ENCODE measurements at places on chromosomes 6 and 20.
A peak's percentile ranks its signal among the peaks of the same experiment; 100 is the strongest.

- DNase-seq: no peak
These were observed 467.4 kb upstream of the CITED2 start for GRCh38 chr6:139841794-139842215.

DNA sequence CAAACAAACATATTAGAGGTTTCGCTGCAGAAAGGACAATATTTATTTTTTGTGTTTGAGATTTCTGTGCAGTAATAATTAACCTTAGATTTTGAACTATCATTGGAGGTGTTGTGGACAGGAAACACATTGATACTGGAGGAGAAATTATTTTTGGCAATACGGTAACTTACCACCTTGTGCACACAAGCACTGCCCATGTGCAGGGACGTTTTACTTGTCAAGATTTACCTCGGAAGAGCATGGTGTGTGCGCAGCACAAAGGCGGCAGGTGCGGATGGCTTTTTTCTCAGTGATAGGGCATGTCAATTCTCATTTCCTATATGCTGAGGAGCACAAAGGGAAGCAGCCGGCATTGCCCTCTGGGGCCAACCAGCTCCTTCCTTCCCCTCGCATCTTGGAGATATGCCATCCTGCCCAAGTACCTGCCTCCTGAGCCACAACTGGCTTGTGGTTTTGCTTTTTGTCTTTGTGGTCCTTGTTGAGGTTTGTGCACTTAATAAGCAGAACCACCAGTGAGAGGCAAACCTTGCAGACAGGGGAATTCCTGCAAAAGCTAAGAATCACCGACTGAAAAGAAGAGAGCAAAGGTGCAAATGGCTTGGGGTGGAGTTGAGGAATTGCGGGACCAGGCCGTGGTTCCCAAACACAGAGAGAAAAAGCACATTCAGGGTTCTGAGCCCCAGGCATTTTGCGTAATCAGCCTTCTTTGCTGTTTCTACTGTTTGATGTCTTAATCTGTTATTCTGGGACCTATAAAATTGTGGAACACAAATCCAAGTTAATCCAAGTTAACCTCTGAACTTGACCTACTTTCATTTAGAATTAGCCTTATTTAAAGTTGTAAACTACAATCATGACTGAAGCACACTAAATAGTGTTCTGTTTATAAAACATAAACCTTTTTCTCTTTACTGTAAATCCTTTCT lies 21.9 kb downstream of the SAMD5 start:
- no peak for DNase-seq

DNA sequence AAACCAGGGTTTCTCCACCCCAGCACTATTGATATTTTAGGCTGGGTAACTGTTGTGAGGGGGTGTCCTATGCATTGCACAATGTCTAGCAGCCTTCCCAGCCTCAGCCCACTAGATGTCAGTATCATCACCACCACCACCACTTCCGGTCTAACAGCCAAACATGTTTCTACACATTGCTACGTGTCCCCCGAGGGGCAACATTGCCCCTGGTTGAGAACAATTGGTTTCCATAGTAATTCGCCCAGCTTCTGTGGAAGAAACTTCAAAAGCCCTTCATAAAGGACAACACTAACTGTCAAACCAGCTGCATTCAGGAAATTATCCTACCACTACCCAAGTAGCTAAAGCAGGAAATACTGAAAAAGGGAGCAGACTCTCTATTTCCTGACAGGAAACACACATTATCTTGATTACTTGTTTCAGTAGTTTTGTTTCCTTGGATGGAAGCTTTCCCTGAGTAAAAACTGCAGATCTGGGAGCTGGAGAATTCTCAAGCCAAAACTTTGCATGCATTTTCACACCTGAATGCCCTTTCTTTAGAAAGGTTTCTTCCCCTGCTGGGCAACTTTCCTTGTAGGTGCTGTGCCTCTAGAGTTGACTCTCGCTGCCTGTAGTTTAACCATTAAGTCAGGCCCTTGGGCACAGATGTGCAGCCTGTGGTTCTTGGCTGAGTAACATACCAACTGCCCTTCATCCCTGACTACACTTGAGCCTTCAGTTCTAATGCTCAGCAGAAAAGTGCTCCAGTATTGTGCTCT lies 23.6 kb downstream of the PKHD1 start:
- DNase-seq: peak; percentile 12

GRCh38 chr6:105810105-105810921 lies 275.8 kb upstream of the PRDM1 start:
- DNase-seq: peak; percentile 69

DNA sequence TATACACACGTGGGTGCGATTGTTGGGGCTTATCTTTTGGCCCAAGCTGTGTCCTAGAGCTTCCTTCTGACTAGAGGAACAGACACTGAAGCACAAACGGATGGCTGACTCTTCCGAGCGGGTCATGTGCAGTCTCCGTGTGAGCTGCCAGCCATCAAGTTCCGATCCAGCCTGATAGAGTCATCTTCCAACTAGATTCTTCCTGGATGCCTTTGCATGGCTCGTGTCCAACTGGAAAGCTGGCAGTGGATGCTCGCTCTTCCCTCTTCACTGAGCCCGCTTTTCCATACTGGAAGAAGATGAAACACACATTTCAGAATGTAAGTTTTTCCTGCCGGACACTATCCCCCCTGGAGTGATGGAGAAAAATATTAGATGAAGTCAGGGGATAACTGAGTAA lies 148.1 kb downstream of the SCML4 start:
- no peak for DNase-seq

DNA sequence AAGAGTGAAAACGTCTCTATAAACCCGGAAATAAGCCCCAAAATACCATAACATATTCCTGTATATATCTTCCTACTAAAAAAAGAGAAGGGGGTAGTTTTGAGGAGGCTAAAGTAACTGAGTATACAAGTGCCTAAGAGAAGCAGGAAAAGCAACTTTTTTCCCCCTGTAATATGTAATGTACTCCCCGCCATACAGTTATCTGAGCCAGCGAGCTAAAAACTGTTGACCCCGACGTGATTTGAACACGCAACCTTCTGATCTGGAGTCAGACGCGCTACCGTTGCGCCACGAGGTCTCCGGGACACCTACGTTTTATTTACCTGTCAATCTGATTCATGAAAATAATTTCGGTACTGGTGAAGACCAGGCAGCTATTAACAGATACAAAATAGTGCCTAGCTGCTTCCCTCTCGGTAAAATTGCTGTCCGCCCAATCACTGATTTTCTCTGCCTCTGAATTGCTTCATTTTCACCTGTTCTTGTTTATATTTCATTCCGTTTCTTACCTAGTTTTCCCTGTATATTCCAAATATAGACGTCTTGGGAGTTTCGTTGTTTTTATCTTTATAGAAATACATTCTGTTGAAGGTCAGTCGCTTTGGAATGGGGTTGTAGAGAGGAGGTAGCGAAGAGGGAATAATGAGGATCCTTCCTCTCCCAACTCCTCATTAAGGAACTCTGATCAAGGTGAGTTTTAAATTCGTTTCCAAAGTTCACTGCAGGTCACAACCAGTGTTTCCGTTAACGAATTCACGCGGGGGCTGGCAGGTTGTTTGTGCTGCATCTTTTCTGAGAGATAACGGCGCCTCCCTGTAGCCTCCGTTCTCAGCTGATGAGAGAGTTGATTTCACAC lies 33.6 kb upstream of the BTN3A2 start:
- no peak for DNase-seq

GRCh38 chr20:62202083-62202395 lies 18.0 kb downstream of the HRH3 start:
- DNase-seq: no peak

DNA sequence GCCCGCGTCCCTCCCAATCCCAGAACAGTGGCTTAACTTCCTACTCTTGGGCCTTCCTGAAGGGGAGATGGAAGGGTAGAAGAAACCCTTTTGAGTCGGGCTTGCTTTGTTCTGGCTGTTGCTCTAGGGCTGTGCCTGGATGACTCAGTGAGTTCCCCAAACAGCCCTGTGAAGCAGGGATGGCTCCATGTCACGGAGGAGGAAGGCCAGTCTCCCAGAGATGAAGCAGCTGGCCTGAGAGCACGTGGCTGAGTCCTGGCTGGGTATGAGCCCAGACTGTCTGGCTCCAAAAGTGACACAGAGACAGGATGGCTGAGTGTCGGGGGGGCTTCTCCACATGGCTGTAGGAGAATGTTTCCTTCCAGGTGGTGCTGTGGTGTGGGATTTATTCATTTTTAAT lies 4.6 kb downstream of the SYTL3 start:
- no peak for DNase-seq

GRCh38 chr6:131060311-131060710 lies 2.7 kb downstream of the EPB41L2 start:
- no peak for DNase-seq

- no peak for DNase-seq
These were observed 505.3 kb upstream of the JAG1 start for GRCh38 chr20:11178946-11179654.

- DNase-seq: no peak
These were observed 98.9 kb downstream of the FYN start for GRCh38 chr6:111774346-111774703.
